NCI-H69 (cell line): ENCODE measurements at places on chromosomes 4 and X.

DNA sequence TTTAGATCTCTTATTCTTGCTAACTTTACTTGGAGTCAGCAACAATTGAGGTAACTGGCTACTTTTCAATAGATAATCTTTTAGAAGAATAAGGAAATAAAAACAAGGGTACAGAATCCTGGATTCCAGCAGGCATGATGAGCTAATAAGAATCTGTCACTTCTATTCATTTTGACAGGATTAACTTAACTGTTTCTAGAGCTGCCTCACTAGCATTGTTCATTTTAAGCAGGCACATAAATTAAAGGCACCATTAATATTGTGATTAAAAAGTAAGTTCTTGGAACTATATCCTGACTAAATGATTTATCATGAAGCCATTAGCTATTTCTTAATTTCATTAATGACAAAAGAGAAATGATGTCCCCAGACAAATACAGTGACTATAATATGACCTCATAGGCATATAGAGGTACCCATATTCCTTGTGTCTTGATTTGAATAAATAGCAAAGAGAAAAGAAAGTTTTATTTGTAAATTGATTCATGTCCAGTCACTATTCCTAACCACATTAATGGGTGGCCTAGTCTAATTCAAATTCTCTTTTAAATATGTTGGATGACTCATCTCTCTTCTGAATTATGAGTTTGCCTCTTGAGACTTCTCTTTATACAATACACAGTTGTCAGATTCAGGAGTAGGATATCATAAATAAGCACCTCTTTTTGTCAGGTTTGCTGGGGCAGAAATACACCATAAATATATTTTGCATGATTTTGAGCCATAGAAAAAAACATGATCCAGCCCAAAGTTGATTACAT lies 343.0 kb downstream of the SLITRK2 start:
- DNase-seq, result no peak

DNA sequence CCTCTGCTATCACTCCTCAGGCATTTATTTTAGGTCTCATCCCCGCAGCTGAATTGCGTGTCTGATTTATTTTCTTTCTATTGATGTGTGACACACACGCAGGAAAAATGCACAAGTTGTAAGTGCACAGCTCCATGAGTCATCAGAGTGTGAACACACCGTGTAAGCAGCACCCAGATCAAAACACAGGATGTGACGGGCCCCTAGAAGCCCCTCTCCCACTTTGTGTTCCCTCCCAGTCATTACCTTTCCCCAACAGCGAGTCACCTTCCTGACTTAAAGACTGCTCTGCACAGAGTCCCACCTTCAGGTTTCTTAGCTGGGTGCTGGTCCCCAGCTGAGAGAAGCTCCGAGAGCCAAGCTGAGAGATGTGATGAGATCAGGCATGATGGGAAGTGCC lies 436.7 kb downstream of the MID1IP1 start:
- DNase-seq, result no peak

DNA sequence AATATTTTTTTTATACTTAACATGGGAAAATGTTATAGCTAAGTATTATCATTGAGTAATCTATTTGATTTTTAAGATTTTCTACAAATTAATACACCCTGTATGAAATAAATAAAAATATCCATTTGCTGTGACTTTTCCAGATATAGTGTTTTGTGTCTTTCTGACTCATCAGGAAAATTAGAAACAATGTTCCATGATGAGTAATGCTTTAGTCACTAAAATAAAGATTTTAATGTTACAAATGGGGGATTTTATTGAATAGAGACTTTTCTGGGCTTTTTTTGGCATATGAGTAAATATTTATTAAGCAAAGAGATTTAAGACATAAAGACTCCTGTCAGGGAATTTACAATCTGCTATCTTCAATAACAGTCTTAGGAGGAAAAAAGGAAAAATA lies 279.2 kb upstream of the NOCT start:
- DNase-seq, result no peak

DNA sequence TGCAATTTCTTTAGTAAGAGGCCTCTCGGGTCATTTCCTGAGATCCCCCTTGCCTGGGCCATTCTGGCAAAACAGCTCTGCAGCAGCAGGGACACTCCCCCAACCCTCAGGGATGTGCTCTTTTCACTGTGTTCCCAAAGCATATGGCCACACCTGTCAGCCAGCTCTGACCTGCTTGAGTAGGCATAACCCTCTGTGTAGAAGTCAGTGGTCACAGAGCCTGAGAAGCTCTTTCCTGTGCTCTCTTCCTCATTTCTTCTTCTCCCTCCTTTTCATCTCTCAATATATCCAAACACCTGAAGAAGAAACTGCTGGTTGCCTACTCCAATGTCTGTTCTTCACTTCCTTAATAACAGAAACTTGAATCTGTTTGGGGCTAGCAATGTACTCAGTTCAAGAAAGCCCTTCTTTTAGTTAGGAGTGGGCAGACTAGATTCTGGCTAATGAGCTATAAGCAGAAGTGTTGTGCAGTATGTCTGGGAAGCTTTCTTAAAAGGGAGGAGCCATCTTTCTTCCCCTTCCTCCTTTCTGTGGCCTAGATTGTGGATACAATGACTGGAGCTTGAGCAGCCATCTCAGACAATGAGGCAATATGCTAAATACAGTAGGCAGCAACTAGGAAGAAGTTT lies 73.3 kb downstream of the PRPS1 start:
- peak; percentile 36 for DNase-seq

- no peak for DNase-seq
Observed at GRCh38 chr4:157984285-157984911, 188.4 kb downstream of the GASK1B start.

- DNase-seq, result no peak
Observed at GRCh38 chrX:33285550-33285949, 74.2 kb upstream of the DMD start.

DNA sequence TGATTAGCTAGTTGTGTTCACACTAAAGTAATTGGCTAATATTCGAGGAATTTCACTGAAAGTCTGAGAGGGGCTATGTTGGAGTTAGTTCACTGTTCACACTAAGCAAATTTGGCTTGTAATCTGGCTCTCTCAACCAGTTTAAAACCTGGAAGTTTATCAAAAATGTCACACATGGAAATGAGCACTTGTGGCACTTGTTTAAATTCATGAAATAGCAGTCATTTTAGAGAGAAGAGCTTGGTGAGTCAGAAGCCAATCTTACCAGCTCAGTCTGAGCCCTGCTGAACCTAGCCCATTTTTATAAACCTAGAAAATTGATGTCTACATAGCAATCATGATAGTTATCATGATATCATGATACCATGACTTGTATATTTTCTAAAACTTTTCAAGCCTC lies 90.7 kb upstream of the JADE1 start:
- DNase-seq, result no peak

DNA sequence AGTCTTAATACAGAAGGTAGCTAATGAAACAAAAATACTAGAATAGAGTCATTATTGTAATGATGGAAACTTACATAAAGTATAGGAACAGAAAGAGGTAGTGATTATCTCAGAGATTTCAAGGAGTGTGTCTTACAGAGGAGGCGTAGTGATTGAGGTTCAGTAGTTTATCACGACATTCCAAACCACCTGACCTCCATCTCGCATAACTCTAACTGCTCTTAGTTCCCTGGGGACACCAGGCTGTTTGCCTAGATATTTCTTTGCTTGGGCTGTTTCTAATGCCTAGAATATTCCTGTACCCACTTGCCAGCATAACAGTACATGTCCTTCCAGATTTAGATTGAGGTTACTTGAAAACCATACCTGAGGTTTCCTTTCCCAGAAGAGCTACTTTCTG lies 29.1 kb downstream of the STAG2 start:
- DNase-seq, result no peak

GRCh38 chrX:37047776-37048175 lies 39.6 kb downstream of the FAM47C start:
- DNase-seq, result no peak

DNA sequence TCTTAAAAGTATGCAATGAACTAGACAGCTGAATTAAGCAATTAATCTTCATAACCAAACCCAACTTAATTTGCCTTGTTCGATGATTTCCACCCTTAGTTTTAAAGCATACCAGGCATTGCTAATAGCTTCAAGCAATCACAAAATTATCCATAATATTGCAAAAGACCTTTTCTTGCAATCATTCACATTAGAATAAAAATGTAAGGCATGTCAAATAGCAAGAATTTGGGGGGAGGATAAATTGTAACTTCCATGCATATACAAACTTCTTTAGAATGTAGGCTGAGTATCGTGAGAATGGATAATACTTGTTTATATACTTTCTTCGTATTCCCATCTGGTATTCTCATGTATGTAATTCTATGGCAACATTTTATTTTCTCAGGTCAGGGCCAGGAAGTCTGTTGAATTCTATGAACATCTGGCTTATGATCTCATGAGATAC lies 28.7 kb upstream of the BMP2K start:
- no peak for DNase-seq

GRCh38 chr4:48012824-48013223 lies 3.7 kb downstream of the CNGA1 start:
- DNase-seq, result no peak

DNA sequence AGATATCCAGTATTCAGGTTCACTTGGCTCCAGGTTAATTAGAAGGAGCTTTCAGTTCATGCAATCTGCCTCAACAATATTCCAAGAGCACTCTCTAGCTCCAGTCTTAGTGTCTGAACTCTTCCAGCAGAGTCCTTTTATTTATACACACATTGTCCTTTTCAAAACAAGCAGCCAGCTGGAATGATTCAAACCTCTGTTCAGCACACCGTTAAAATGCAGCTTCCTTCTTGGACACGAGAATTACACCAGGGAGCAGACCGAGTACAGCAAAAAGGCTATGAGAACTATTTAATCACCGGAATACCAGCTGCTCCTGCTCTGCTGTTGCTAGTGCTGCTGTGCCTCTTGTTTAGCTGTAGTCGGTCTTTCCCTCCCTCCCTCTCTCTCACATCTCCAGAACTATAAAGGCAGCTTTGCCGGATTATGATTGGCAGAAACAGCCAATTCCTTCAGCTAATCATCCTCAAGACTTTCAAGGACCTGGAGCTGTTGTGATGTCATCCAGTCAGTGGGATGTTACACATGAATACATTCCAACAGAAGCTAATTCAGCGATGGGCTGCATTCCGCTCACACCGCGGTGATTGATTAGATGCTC lies at the start of gene NDST4:
Gene NDST4, minus strand, starts transcription at position 115 of the 601 bp plus-strand sequence. CDS start 36,584 bp downstream, outside the sequence.
- peak; percentile 90 for DNase-seq

- DNase-seq, result no peak
Observed at GRCh38 chr4:55561889-55562288, 15.2 kb upstream of the CLOCK start.

DNA sequence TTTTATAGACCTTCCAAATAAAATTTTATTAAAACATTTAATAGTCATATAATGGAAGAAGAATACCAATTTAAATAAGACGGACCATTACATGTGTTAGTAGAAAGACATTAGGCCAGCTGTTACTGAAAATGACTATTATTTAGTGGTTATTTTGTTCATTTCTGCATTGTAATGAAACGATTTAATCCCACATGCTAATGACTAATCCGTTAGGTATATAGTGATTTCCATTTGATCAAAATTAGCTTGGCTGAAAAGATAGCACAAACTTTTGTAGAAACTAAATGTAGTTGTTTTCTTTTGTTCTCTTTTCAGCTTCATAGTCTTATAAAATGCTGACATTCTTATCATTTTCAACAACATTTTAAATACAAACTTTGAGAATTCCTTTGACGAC lies 556.1 kb upstream of the TENM3 start:
- no peak for DNase-seq

- no peak for DNase-seq
Observed at GRCh38 chrX:121283921-121284320, 236.5 kb downstream of the GLUD2 start.

DNA sequence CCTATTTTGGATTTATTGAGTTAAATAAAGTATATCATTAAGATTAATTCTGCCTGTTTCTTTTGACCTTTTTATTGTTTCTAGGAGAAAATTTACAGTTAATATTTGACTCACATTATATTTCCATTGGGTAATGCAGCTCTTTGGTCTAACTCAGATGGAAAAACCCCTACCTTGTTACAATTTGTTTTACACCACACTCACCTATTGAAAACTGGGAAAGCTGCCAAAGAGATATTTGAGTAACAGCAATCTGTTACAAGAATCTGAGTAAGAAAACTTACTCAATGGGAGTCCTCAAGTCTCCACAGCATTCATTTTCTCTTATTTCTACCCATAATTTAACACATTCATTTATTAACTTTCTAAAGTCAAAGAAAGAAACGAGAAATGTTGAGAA lies 108.0 kb upstream of the TLL1 start:
- peak; percentile 83 for DNase-seq

GRCh38 chr4:90318193-90318592 lies 191.0 kb downstream of the CCSER1 start:
- DNase-seq, result no peak

GRCh38 chrX:25754399-25754798 lies 383.7 kb upstream of the MAGEB18 start:
- DNase-seq, result no peak

DNA sequence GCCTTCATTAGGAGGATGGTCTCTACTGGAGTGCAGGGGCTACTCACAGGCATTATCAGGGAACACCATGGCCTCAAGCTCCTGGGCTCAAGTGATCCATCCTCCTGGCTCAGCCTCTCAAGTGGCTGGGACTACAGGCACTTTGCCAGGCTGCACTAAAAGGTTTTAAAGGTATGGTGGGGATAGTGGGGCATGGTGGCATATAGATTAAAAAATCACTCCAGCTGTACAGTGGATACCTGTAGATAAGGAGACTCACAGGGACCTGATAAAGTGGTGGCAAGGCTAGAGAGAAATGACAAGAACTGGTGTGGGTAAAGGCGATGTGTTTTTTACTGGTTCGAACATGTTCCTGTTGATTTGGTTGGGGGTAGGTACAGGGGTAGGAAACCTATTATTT lies 5.9 kb downstream of the ZAR1 start:
- no peak for DNase-seq

- DNase-seq, result no peak
Observed at GRCh38 chrX:140151316-140151715, 186.0 kb upstream of the CXorf66 start.

DNA sequence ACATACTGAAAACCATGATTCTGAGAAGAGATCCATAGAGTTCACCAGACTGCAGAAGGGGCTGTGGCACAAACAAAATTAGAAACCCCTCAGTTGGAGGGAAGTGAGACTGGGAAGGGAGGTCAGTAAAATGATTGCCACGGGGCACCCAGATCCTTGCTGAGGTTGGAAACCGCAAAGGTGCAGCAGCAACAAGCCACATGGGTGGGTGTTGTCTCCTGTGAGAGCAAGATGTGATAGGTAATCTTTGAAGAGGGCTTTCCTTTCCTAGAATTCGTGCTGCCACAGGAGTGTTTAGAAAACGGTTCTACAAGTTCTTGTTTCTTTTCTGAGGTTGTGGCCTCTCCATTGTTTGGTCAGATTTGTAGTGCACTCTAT lies 85.5 kb downstream of the NFKB1 start:
- no peak for DNase-seq

- DNase-seq, result peak; percentile 86
Observed at GRCh38 chr4:156941940-156942548, 29.6 kb downstream of the PDGFC start.

DNA sequence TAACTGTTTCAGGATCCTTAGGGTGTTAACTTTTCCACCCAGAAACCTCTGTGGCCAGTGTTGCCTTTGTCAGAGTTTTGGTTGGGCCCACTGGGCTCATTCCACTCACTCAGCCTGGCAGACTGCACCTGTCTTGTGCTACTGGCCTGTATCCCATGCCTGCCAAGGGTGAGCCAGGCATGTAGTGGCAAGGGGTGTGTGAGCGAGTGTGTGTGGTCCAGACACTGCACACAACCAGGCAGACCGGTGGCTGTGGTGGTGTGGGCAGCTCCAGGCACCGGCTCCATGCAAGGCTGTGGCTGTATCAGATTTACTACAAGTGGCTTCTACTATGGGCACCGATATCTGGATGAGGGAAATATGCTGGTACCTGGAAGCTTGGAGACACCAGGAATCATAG lies 394.6 kb upstream of the DMD start:
- no peak for DNase-seq

- DNase-seq, result no peak
Observed at GRCh38 chr4:5780831-5781480, 70.0 kb downstream of the EVC start.
